ENCODE measurements at places on chromosomes 11 and 22. TPM values are rescaled to one million over a fixed set of nuclear protein-coding genes. Genes with fewer than 3 reads are reported as not detected.

CLNS1A gene
- 78.0 TPM for total RNA-seq

TCIRG1 gene
- 92.2 TPM for total RNA-seq

ACRV1 gene
- not detected for total RNA-seq

RAB38 gene
- total RNA-seq = 0.83 TPM

- H3K27me3 ChIP-seq = no peaks in the 10 kb centered on the region
- H3K36me3 ChIP-seq = no peaks in the 10 kb centered on the region
- no peak overlapping the region for H3K4me3 ChIP-seq
- H3K4me1 ChIP-seq = peaks cover 11% of the 10 kb centered on the region
- DNase-seq = no peak
- H3K27ac ChIP-seq = no peak overlapping the region
Observed at GRCh38 chr11:65217441-65218423, 36.0 kb downstream of the CAPN1 start.

- no peak overlapping the region for H3K4me3 ChIP-seq
- H3K27me3 ChIP-seq = no peaks in the 10 kb centered on the region
- no peak overlapping the region for H3K27ac ChIP-seq
- H3K36me3 ChIP-seq = peaks cover 67% of the 10 kb centered on the region
- H3K4me1 ChIP-seq = no peaks in the 10 kb centered on the region
Observed at GRCh38 chr11:4138497-4138896, 43.9 kb downstream of the RRM1 start.

GRCh38 chr22:17079572-17079971, 5.2 kb upstream of the IL17RA start:
- H3K4me3 ChIP-seq = no peak overlapping the region
- peaks cover 7% of the 10 kb centered on the region for H3K4me1 ChIP-seq
- H3K36me3 ChIP-seq = no peaks in the 10 kb centered on the region

- DNase-seq = no peak
- H3K4me1 ChIP-seq = peaks cover 9% of the 10 kb centered on the region
- no peak overlapping the region for H3K27ac ChIP-seq
- peaks cover 23% of the 10 kb centered on the region for H3K27me3 ChIP-seq
- no peak overlapping the region for H3K4me3 ChIP-seq
Observed at GRCh38 chr22:43740587-43741270, 71.4 kb downstream of the EFCAB6 start.

- H3K27me3 ChIP-seq = peaks cover 90% of the 10 kb centered on the region
- H3K27ac ChIP-seq = no peak overlapping the region
- H3K4me1 ChIP-seq = peaks cover 8% of the 10 kb centered on the region
- no peak overlapping the region for H3K4me3 ChIP-seq
- no peak for DNase-seq
Observed at GRCh38 chr22:45886540-45886939, 90.4 kb downstream of the WNT7B start.

DNA sequence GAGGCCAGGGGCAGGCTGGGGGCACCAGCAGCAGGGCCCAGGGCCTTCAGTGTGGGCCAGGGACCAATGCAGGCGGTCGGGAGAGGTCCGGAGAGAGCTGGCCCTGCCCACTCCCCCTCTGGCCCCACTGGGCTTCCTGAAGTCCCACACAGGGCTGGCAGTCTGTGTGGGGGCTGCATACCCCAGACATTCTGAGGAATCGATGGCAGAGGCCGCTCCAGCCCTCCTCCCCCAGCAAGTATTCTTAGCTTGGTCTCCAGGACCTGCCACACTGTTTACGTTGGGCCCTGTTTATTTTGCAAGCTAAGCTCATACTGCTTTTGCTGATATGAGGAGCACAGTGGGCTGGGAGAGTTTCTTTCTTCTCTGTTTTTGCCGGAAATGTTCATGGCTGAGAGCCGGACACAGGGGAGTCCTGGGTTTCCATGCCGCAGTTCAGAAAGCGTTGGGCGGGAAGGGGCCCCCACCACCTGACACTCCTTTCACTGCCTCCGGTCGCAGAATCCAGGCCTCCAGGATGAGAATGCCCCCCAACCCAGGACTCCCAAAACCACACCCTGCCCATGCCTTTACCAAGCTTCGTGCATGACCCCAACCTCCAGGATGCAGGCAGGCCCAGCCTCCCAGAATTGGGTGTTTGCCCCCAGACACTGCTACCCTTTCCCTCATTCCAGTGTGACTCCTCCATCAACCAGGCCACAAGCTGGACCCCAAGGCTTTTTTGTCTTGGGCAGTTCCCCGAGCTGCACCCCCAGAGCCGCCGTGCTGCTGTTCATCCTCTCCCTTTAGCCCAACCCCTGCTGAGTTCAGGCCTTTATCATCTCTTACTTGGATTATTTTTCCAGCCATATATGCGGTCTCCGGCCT, 81.8 kb upstream of the KCNQ1OT1 start:
- no peaks in the 10 kb centered on the region for H3K27me3 ChIP-seq
- no peaks in the 10 kb centered on the region for H3K36me3 ChIP-seq
- DNase-seq = peak; percentile 89

GRCh38 chr11:21323617-21324016, 654.2 kb downstream of the NELL1 start:
- H3K36me3 ChIP-seq = no peaks in the 10 kb centered on the region
- H3K4me3 ChIP-seq = no peak overlapping the region
- no peaks in the 10 kb centered on the region for H3K4me1 ChIP-seq
- no peak overlapping the region for H3K27ac ChIP-seq
- no peak for DNase-seq

DNA sequence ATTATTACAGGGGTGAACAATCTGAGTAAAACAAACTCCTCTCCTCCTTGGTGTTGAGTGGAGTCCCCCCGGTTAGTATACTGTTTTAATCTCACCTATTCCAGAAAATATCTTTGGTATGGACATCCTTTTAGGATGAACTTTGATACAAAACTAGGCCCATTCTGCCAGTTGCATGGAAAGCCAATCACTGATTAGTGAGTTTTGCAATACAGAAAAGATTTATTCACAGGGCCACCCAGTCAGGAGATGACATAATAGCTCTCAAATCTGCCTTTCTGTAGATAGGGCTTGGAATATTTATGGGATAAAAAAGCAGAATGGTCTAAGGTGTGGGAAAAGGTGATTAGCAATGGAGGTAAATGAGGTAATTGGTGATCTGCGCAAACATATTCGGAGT, 30.3 kb upstream of the SLC22A25 start:
- H3K36me3 ChIP-seq = no peaks in the 10 kb centered on the region
- no peaks in the 10 kb centered on the region for H3K4me1 ChIP-seq
- no peaks in the 10 kb centered on the region for H3K27me3 ChIP-seq
- H3K4me3 ChIP-seq = no peak overlapping the region
- DNase-seq = no peak

DNA sequence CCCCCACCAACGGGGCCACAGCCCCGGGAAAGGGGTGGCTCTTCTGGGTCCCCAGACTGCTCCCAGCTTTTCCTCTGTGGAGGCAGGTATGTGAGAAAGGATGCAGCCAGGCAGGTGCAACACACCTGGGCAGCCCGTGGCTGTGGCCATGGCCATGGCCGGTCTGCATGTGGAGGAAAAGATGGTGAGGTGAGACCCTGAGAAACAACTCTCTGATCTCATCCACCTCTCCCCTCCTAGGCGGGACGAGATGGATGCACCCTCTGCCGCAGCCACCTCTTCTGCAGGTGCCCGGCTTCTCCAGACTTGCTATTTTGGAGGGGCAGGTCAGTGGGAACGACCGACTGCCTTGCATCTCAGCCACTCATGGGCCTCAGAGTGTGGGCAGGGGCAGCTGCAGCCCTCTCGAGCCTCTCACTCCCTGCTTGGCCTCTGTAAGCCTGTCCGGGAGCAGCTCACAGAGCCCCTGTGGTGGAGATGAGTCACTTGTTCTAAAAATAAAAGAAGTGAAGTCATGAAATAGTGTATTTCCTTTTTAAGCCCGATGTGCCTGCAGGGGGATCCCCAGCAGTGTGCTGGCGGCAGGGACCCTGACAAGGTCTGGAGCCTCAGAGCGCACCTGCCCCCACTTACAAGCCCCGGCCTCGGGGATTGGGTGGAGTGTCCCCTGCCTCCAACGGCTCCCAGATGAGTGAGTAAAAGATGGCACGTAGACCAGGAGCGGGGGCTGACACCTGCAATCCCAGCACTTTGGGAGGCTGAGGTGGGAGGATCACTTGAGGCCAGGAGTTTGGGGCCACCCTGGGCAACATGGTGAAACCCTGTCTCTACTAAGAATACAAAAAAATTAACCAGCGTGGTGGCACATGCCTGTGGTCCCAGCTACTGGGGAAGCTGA, 10.7 kb downstream of the SMIM38 start:
- peak overlapping the region; percentile 22 for H3K4me3 ChIP-seq
- peak overlapping the region; percentile 68 for H3K27ac ChIP-seq
- H3K4me1 ChIP-seq = peaks cover 12% of the 10 kb centered on the region

GRCh38 chr11:122789907-122790306, 48.4 kb upstream of the CRTAM start:
- no peak overlapping the region for H3K27ac ChIP-seq
- no peak overlapping the region for H3K4me3 ChIP-seq
- H3K4me1 ChIP-seq = no peaks in the 10 kb centered on the region
- H3K27me3 ChIP-seq = no peaks in the 10 kb centered on the region

- no peak overlapping the region for H3K4me3 ChIP-seq
- H3K4me1 ChIP-seq = no peaks in the 10 kb centered on the region
- H3K36me3 ChIP-seq = no peaks in the 10 kb centered on the region
- no peak overlapping the region for H3K27ac ChIP-seq
- no peak for DNase-seq
Observed at GRCh38 chr11:27757953-27758352, 57.7 kb upstream of the BDNF start.

DNA sequence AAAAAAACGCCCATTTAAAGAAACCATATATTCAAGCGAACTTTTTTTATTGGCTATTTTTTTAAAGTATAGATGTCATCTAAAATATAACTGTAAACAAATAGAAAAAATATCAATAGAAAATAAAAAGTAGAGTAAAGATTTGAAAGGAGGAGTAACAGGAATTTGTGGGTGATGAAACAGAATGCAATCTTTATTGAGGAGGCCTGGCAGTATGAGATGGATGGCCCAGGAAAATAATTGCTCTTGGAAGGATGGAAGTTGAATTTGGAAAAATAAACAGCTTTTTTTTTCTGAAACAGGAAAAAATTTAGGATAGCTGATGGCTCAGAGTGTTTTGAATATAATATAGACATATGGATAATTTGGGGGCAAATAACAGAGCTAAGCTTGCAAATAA, 219.0 kb downstream of the CASP12 start:
- H3K4me1 ChIP-seq = no peaks in the 10 kb centered on the region
- DNase-seq = no peak
- no peak overlapping the region for H3K4me3 ChIP-seq
- no peak overlapping the region for H3K27ac ChIP-seq

All from esophagus muscularis mucosa (tissue), 4 donors.